Transverse colon (tissue), 4 donors: ENCODE measurements at places on chromosomes 1 and 21.

GRCh38 chr1:203985044-203985443, 87.9 kb upstream of the SOX13 start:
- DNase-seq, result no peak

- DNase-seq, result no peak
These were observed 704.5 kb upstream of the ADGRL4 start for GRCh38 chr1:79711001-79711431.

DNA sequence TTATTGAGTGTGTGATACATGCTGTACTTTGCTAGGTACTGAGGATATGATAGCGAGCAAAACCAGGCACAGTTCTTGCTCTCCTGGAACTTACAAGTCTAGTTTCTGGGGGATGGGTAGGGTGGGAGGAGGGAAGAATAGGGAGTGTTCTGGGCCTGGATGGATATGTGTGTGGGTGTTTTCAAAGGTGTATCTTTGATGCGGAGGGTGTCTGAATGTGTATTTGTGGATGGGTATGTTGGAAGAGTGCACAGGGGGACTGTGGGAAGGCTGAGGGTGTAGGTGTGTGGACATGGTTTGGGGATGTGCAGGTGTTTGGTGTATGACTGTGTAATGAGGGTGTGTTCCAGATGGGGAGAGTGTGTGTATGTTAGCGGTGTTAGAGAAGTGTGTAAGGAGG, 4.5 kb upstream of the DPH2 start:
- DNase-seq, result no peak

- DNase-seq, result peak; percentile 27
These were observed 2.7 kb upstream of the RBM15 start for GRCh38 chr1:110336300-110337039.
